Occipital lobe (tissue), 3 donors: ENCODE measurements at places on chromosomes 16 and 17. TPM values are rescaled to one million over a fixed set of nuclear protein-coding genes. Genes with fewer than 3 reads are reported as not detected.

Gene ZP2
- total RNA-seq = not detected

GRCh38 chr16:63980763-63981162, 1141.1 kb downstream of the CDH11 start:
- DNase-seq = no peak

GRCh38 chr16:57627184-57627871, 1.1 kb upstream of the ADGRG1 start:
- peak; percentile 53 for DNase-seq

- DNase-seq = no peak
These were observed 78.5 kb downstream of the RAB11FIP4 start for GRCh38 chr17:31469959-31470358.

Gene TACO1
- 5.5 TPM for total RNA-seq

DNA sequence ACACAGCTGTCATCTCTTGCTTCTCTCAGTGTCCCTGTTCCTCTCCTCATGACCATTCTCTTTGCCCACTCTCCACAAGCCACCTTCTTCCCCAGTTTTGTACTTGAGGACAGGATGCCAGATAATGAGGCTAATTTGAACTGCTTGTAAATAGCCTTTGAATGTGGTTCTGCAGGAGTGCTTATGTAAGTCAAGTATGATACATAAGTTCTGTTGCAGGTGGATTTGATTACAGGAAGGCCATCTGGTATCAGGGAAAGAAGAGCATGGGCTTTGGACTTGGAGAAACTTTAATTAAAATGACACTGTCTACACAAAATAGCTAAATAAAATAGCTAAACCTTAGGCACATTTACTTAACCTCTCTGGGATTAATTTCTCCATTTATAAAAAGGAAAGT, 120.2 kb upstream of the HLF start:
- DNase-seq = no peak
